Stimulated activated CD4-positive, alpha-beta T cell treated with anti-CD3 and anti-CD28 coated beads, Interleukin-15, amount 100 ng/mL, for 1 hour (primary cell): ENCODE measurements at places on chromosomes 1 and 21.

DNA sequence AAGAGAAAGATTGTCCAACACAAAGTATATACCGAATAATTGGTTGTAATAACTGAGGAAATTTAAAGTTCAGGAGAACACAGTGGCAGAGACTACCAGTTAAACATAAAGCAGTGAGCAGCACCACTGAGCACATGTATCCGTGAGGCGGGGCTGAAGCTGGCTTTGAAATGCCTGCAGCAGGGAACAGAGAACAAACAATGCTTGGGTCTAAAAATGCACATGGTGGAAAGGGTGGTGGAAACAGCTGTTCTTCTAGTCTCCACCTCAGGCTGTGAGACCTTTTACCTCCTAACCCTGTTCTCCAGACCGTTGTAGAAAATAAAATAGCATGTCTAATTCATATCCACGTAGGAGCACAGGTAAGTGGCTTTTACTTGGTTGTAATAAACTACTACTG is 7.7 kb upstream of the GNG4 start:
- no peak for DNase-seq

GRCh38 chr1:233168384-233168783 is 127.1 kb downstream of the PCNX2 start:
- DNase-seq = no peak

- no peak for DNase-seq
These were observed 552 bp downstream of the PLD5 start for GRCh38 chr1:242523719-242524570.

DNA sequence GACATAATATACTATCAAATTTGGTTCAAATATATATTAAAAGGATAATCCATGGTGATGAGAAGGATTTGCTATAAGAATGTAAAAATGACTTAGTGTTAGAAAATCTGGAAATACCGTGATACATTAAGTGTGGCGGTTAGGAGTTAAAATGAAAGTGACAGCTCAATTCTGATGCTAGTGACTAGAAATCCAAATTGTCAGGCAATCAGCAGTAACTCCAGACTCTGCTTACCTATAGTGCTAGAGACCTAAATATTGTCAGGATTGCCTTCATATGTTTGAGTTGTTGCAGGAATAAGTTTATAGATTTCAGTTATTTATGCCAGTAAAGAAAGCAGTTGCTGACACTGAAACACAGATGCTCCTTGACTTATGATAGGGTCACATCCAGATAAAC is 737.4 kb downstream of the MRPL39 start:
- DNase-seq = no peak

DNA sequence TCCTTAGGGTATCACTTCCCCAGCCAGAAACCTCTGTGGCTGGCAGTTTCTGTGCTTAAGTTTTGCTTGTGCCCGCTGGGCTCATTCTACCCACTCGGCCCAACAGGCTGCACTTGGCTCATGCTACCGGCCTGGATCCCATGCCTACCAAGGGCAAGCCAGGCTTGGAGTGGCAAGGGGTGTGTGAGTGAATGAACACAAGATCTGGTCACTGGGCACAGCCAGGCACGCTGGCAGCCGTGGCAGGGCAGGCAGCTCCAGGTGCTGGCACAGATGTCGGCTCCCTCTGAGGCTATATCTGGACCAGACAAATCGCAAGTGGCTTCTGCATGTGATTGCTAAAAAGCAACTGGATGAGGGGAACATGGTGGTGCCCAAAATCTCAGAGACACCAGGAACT is 740.5 kb upstream of the B3GALT2 start:
- DNase-seq = no peak

GRCh38 chr1:114201486-114201885 is 47.8 kb upstream of the SYT6 start:
- no peak for DNase-seq

DNA sequence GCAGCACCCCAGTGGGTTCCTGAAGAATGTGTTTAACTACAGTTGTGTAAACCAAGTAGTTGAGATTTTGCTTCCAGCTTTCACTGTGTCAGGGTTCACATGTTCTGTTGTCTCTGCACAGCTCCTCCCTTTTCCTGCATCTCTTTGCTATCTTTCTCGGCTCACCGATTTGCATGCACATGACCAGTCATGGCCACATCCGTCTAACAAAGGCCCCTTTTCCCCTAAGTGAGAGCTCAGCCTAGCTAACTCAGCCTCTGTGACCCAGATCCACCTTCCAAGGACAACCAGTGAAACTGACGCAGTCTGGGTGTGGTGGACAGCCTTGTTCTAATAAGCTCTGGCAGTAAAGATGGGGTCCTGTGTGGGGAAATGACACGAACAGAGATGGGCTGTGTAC is 101.1 kb downstream of the ZP4 start:
- no peak for DNase-seq

GRCh38 chr1:6969106-6969505 is 183.9 kb downstream of the CAMTA1 start:
- DNase-seq = no peak

- peak; percentile 42 for DNase-seq
These were observed at the start of gene TMEM69 for GRCh38 chr1:45687754-45688740. Gene TMEM69, plus strand, starts transcription at chr1:45688181. Its CDS starts 2,888 bp downstream, at chr1:45691069.

DNA sequence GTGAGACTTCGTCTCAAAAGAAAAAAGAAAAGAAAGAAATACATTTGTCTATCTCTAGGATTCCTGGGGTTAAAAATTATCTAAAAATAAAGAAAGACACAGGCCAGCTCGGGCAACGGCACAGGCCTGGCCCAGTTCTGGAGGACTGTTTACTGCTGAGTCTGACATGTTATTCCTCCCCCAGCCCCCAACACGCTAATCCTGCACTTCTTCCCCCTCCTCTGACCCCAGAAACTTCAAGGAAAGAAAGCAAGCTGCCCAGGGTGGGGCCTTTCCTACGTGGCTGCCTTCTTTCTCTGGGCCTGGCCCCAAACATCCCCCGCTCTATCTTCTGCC is 40.0 kb downstream of the ACOT7 start:
- no peak for DNase-seq

DNA sequence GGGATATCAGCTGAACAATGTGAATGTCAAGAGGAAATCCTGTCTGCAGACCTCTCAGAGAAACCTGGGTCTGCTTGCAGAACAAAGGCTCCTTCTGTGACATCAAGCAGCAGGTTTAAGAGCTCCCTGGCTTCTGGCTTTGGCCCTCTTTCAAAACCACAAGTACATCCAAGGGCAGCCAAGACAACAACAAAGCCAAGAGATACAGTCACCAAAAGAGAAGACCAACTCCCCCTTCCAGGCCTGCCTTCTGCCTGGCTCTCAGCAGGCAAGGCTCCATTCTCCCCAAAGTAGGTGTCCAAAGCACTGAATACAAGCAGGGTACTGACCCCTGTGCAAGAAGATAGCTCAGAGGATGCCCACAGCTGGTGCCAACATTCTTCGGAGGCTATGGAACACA is 11.5 kb downstream of the BCAR3 start:
- no peak for DNase-seq

DNA sequence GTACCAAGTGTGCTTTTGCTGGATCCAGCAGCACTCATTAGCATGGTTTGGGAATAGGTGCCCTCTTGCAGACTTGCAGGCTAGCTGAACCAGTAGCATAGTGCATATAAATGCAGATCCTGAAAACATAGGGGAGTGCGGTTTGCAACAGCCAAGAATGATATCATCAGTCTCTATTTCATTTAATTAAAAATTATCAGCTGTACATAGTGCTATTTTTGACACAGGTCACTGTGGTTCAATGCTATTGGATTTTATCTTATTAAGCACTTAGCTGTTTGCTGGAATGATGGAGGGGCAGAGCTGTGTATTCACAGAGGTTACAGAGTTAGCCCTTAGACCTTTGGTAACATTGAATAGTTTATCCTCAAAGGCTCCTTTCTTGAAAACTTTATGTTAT is 43.6 kb downstream of the CYYR1 start:
- no peak for DNase-seq

- DNase-seq = no peak
These were observed 9.6 kb downstream of the DIP2A start for GRCh38 chr21:46468108-46468774.

- no peak for DNase-seq
These were observed 62.3 kb upstream of the RCOR3 start for GRCh38 chr1:211196880-211197279.

- DNase-seq = no peak
These were observed 9.3 kb upstream of the RSRP1 start for GRCh38 chr1:25256578-25256965.

- no peak for DNase-seq
These were observed 101.7 kb downstream of the NEK7 start for GRCh38 chr1:198258491-198258890.

- DNase-seq = no peak
These were observed 904.2 kb downstream of the ADGRL2 start for GRCh38 chr1:82704966-82705365.
